SK-MEL-5 (cell line): ENCODE measurements at places on chromosomes 4 and X.

- no peak for DNase-seq
Observed at GRCh38 chr4:110898290-110898689, 275.4 kb upstream of the PITX2 start.

- no peak for DNase-seq
Observed at GRCh38 chr4:85815796-85816459, 341.0 kb downstream of the ARHGAP24 start.

DNA sequence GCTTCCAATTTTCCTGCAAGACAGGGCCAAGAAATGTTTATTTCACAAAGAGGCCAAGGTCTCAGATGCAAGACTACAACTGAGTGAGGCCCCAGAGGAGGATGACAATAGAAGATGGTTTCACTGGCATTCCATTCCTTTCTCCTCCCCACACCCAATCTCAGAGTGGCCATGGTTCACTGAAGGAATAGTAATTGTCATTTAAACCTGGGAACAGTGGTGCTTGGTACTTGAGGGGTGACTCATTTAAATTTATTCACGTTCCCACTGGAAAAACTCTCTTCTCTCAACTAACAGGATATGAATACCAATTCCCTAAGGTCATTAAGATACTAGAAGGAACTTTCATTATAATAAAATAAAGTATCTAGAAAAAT is 35.3 kb upstream of the CXCL8 start:
- no peak for DNase-seq

GRCh38 chrX:22392133-22392948 is 119.6 kb downstream of the CBLL2 start:
- DNase-seq = no peak

DNA sequence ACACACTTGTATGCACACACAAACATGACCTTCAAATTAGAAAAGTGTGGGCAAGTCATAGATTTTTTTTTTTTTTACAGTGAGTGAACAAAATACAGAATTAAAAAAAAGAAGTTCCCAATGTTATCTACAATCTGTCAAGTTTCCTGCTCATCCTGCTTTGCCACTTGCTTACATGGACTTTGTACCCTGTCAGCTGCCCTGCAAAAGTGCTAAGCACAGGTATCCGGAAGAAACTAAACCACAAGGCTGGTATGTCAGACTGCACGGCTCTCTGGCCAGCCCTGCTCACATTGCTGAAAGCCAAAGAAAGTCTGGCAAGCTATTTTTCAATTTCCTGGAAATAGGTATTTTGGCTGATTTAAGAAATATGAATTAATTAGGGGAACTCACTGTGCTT is 38.9 kb upstream of the BCLAF3 start:
- DNase-seq = no peak

- no peak for DNase-seq
Observed at GRCh38 chr4:96521046-96521536, 681.2 kb downstream of the PDHA2 start.

GRCh38 chrX:41273638-41274037 is 60.3 kb upstream of the DDX3X start:
- peak; percentile 5 for DNase-seq

DNA sequence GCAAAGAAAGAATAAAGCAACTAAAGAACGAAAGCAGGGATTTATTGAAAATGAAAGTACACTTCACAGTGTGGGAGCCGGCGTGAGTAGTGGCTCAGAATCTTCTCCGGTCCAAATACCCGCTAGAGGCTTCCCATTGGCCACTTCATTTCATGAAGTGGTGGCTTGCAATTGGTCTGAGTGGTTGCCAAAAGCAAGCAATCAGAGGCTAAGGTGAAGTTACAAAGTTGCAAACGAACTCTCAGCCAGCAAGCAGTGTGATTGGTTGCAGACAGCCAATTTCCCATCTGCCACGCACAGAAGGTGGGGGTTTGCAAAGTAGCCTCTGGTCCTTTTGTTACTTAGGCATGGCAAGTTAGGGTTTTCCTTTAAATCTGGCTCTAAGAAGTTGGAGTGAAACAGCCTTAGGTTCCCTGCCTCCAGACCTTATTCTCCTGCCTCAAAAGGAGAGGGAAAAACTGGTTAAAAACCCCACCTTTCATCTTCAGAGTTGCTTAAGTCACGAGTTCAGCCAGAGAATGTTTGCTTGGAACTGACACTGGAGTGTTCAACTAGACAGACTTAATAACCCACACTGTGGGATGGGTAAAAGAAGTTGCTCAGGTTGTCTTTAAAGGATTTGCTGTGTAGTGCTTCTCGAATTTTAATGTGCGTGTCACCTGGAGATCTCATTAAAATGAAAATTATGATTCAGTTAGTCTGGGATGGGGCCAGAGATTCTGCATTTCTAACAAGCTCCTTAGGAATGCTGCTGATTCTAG is 6.9 kb upstream of the CLOCK start:
- DNase-seq = peak; percentile 48

DNA sequence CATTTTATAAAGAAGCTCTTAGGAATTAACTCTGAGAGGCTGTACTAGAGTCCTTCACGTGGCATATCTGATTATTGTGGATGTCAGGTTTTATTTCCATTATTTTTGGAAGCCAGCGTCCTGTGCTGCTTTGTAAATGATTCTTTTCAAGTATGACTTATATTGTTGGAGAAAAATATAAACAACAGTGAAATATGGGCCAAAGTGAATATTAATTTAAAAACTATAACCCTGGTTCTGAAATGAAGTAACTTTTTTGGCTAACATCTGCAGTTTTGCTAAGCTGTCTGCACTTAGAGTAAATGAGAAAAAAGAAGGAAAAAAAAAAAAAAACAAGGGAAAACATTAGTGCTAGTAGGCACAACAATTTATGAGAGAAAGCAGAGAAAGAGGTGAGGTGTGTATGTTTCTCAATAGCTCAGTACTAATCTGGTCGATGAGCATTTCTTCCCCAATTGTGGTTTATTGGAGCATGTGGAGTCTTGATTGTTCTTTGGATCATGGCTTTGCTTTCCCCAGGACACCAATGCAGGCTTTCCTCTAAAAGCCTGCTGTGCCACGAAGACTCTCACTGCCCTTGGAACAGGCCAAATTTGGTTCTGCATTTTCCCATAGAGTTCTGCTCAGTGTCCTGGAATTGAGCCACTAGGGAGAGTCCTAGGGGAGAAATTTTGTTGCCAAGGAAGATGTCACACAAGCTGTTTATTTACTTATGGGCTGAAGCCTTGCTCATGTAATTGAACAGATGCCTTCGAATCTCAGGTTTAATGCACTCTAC is 273.3 kb downstream of the DKK2 start:
- no peak for DNase-seq

DNA sequence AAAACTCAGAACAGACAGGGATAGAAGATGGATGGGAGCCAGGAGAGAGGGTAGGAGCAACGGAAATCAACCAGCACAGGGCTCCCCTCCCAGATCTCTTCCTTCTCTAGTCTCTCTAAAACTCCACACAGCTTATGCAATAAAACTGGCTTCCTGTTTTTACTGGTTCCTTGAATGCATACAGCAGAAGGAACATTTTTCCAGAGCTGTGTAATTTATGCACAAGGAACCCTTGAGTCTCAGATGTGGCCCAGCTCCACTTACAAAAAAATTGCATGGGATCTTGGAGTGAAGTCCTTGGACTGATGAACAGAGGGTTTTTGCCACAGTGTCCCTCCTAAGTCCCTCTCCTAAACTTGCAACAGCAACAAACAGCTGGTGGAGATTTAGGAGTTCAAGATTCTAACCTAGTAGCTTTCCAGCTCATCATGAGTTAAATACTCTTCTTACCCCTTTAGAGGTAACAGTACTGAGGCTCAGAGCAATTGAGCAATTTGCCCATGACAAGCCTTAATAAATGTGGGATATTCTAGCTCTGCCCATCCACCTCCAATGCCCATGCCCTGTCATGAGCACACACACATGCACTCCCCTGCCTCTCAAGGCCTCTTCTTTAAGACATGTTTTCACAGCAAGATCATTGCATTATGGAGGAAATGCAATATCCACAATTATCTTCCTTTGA is 18.4 kb upstream of the CC2D2A start:
- DNase-seq = no peak
